ENCODE measurements at places on chromosomes 6 and 20. TPM values are rescaled to one million over a fixed set of nuclear protein-coding genes. Genes with fewer than 3 reads are reported as not detected.

UNC5CL gene
- total RNA-seq = 0.60 TPM

CYP21A2 gene
- total RNA-seq = 0.30 TPM

GINS1 gene
- 0.73 TPM for total RNA-seq

FAM162B gene
- total RNA-seq = 3.8 TPM

LRFN2 gene
- not detected for total RNA-seq

COQ3 gene
- 31.4 TPM for total RNA-seq

TSPO2 gene
- total RNA-seq = not detected

FAM229B gene
- 75.1 TPM for total RNA-seq

TMEM170B gene
- total RNA-seq = 4.8 TPM

PRSS35 gene
- not detected for total RNA-seq

TEAD3 gene
- 32.2 TPM for total RNA-seq

DNA sequence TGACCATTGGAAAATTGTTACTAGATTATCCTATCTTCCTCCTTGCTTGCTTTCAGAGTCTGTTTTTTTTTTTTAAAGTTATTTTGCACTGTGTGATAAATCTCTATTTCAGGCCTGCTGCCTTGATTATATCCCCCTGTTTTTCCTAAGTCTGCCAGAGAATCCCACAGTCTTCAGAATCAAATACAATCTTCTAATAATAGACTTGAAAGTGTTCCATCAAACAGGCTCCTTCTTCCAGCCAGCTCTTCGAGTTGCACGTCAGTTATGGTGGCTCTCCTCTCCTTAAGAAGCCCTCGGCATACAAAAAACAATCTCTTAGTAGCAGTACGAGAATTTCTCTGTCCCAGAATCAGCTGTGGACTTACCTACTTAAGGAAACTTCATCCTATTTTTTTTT is 92.9 kb upstream of the NOX3 start:
- no peak for DNase-seq

GRCh38 chr20:3092611-3093379 is 8.3 kb upstream of the AVP start:
- DNase-seq = no peak

- no peak for DNase-seq
These were observed 31.4 kb upstream of the AKAP7 start for GRCh38 chr6:131103901-131104300.

- DNase-seq = no peak
These were observed 106.8 kb upstream of the NXT1 start for GRCh38 chr20:23243791-23244155.

- DNase-seq = no peak
These were observed 1243.1 kb upstream of the ADGRB3 start for GRCh38 chr6:67391955-67392354.

- DNase-seq = no peak
These were observed 28.3 kb upstream of the PREP start for GRCh38 chr6:105431226-105431625.

- no peak for DNase-seq
These were observed 2.7 kb downstream of the CEBPB start for GRCh38 chr20:50193199-50193835.

- no peak for DNase-seq
These were observed 145.4 kb downstream of the DST start for GRCh38 chr6:56497240-56497639.

GRCh38 chr6:90079560-90080490 is 185.6 kb downstream of the GJA10 start:
- no peak for DNase-seq

GRCh38 chr6:116456927-116457326 is 4.2 kb upstream of the CALHM6 start:
- DNase-seq = no peak

- DNase-seq = no peak
These were observed 174.8 kb upstream of the HEY2 start for GRCh38 chr6:125574604-125575003.

DNA sequence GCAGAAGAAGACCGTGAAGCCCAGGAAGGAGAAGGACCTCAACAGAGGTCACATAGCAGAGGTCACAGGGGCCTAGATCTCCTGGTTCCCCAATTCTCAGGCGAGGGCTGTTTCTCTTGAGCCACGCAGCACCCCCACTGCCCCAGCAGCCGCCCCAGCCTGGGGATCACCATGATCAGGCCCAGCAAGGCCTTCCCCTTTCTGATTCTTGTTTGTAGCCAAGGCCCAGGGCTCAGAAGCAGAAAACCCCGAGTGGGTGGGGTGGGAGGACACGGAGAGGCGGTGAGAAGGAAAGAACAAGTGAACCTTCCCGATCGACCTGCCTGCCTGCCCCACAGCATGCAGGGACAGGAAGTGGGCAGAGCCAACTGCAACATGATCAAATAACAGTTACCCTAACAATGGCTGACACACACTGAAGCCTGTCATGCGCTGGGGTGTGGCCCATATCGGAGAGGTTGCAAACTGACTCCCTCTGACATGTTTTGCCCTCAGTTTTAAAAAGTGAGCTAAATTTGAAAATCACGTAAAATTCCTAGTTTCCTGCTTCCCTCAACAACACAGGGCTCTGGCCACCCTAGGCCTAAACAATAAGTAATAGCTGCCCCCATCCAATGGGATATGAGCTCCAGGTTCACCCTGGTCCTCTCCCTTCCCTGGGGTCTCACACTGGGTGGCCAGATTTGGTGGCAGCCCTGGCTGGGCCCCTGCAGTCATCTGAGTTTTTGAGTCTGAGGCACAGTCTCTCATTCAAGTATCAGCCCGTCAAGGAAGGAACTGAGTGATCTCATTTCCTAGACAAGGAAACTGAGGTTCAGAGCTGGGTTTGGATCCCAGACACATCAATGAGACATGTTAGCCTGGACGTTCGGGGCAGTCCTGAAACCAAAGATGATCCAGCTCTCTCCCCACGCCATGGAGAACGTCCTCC is 6.5 kb downstream of the PEDS1 start:
- no peak for DNase-seq

GRCh38 chr6:90222724-90223198 is 73.9 kb downstream of the BACH2 start:
- DNase-seq = no peak

DNA sequence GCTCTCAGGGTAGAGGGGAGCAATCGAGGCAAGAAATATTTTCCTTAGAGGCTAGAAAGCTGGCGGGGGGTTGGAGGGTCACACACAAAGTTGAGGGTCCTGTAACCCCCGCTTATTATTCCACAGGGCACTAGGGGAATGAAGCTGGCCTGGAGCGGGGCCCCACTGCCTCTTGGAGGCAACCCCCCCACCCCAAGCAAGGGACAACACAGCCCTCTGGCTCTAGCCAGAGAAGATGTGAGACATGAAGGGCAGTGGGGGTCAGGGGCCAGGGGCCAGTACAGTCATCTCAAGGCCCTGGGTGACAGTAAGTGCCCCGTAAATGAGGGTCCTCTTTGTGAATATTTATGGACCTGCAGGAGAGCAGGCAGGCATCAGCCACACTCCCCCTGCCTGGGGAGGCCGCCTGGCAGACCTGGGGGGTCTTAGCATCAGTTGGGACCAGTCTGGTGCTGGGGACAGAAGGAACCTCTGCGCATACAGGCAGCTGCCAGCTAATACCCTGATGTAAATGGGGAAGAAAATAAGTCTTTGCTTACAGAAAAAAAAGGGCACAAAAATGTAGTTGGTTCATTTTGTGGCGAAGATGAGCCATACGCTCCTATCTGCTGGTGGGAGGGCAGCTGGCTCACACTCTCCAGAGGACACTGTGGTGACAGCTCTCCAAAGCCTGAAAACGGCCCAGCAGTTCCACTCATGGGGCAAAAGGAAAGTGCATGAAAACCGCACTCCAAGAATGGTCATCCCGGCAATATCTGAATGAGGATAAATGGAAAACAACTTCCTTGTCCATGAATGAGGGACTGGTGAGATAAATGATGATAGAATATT is 21.9 kb downstream of the SPATA2 start:
- DNase-seq = peak; percentile 33

GRCh38 chr6:38673397-38674165 is 29.4 kb downstream of the GLO1 start:
- no peak for DNase-seq

- DNase-seq = no peak
These were observed 129.9 kb downstream of the LPA start for GRCh38 chr6:160534050-160534696.

- no peak for DNase-seq
These were observed 1249.0 kb upstream of the CITED2 start for GRCh38 chr6:140623498-140623897.

- no peak for DNase-seq
These were observed 100.4 kb upstream of the TCF21 start for GRCh38 chr6:133788556-133788955.

DNA sequence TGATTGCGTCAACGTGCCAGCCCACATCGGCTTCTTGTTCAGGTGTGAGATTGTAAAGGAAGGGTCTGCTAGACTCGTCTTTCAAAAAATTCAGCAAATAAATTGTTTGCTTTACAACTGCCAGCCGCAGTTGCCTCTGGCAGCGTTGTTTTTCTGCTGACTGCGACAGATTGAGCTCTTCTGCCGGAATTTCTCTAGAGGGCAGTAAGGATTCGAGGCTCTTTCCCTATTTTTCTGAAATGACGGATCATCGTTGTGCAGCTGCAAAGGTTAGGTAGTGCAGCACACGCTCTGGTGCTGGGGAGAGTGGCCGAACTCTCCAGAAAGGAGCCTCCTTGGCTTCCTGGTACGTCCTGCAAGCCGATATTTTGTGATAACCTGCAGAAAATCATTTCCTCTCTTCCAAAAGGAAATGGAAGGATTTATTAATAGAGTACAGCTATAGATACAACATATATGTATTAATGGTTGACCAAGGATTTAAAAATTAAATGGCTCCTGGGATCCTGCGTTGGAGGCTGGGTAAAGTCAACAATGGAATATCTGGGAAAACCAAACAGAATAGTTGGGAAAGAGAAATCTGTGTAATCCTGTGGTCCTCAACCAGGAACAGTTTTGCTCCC is 121.9 kb upstream of the ZFP64 start:
- DNase-seq = no peak

DNA sequence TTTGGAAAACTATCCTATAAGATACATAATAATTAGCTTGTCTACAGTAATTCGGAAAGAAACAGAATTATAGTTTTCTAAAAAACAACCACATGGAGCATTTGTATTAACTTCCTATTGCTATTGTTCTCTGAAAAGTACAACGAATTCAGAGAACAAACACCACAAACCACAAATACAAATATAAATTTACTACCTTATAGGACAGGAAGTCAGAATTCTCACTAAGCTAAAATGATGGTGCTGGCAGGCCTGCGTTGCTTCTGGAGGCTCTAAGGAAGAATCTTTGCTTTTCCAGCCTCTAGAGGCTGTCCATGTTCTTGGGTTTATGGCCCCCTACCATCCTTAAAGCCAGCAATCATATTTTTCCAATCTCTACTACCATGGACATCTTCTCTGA is 173.6 kb upstream of the TCF21 start:
- no peak for DNase-seq

GRCh38 chr6:28212510-28213212 is 12.4 kb upstream of the ZSCAN9 start:
- DNase-seq = no peak

DNA sequence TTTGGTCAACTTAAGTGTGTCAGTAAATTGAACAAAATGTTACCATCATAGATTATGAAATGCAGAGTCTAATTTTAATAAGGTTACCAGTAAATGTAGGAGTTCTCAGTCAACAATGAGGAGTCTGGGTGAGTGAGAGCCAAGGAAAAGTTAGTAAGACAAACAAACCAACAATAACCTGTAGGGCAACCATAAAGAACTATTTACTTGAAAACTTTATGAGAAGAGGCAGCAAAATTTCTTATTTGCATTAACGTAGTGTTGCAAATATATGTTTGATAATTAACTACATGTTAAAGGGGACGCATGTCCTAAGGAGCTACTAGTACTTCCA is 131.1 kb upstream of the SOX4 start:
- no peak for DNase-seq

GRCh38 chr6:147000545-147001488 is 203.4 kb upstream of the STXBP5 start:
- DNase-seq = no peak

GRCh38 chr6:31115941-31116560 is 1.5 kb downstream of the PSORS1C1 start:
- no peak for DNase-seq

DNA sequence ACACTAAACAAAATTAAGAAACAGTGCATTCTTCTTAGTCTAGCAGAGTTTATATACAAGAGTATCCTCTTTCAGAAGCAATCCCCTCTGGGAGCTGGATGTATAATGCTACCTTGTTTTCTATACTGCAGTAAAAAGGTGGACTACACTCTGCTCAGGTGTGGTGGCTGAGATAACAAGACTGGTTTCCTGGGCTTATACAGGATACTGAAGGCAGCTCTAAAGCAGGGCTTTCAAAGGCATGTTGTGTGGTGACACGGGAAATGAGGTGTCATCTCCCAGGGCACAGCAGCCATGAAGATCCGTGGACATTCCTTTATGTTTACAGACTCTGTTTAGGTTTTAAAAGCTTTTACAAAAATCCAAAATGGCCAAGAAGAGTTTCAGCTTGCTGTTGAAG is 136.7 kb downstream of the MAP3K4 start:
- no peak for DNase-seq

Measured in Right ventricle myocardium inferior (tissue), 1 donor.